ENCODE measurements at places on chromosomes 4 and X.

DNA sequence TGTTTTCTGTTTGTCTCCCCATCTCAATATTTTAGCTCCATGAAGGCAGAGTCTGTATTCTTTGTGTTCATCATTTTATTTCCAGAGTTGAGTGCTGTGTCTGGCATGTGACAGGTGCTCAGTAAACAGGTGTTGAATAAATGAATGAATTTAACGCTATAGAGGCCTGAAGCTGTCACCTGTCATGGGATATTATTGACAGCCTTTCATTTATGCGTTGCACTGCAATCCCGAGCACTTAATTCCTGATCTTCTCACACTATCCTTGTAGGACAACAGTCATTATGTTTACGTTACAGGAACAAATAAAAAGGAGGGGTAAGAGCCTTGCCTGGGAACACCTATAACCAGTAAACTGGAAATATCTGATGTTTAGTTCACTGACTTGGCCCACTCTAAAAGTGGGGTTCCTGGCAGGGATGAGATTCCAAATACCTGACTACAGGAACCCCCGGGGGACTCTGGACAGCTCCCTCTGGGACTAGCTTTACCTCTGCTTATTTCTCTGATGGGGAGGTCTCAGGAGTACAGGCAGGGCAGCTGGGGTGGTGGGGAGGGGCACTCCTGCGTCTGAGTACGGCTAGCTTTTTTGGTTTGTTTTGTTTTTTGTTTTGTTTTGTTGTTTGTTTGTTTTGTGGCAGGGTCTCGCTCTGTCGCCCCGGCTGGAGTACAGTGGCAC lies 36.6 kb downstream of the SEL1L3 start:
- H3K4me1 ChIP-seq: no peaks in the 10 kb centered on the region
- no peak for DNase-seq
- H3K27me3 ChIP-seq: no peaks in the 10 kb centered on the region
- H3K27ac ChIP-seq: no peak overlapping the region

DNA sequence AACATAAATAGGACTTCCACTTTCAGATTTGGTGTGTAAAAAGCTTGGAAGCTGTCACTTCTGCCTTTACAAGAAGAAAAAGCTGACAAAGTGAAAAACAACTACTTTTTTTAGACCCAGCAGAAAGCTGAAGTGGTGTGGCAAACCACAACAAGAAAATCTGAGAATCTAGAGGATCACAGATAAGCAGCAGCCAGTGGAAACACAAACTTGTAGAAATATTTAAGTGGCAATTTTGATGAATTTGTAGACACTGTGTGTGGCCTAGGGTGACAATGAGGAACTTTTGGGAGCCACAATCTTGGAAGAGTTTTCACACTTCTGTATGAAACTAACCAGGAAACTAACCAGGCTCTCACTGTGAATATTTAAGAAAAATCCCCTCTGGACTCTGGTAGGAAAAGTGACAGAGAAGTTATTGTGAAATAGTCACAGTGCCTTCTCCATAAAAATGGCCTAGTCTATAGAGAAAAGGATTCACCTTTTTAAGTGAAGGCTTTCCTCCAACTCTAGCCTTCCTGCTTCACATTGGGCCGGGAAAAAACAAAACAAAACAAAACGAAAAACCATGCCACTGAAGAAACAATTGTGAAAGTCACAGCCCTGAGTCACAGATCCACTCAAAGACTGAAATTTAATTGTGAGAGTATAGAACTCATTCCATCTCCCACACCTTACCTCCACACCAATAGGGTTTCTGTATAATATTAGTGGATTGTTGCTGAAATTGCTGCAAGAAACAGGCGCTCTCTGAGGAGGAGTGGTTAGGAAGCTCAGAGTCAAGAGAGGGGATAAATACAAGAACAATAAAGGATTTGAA lies 26.7 kb upstream of the GUCY1A1 start:
- peak overlapping the region; percentile 3 for H3K27ac ChIP-seq
- peak; percentile 30 for DNase-seq
- H3K4me3 ChIP-seq: peak overlapping the region; percentile 46
- peaks cover 29% of the 10 kb centered on the region for H3K27me3 ChIP-seq
- peaks cover 27% of the 10 kb centered on the region for H3K4me1 ChIP-seq

GRCh38 chr4:164933244-164933643 lies 44.2 kb downstream of the TRIM61 start:
- no peaks in the 10 kb centered on the region for H3K27me3 ChIP-seq
- DNase-seq: no peak
- H3K36me3 ChIP-seq: no peaks in the 10 kb centered on the region
- H3K4me3 ChIP-seq: no peak overlapping the region
- H3K27ac ChIP-seq: no peak overlapping the region

DNA sequence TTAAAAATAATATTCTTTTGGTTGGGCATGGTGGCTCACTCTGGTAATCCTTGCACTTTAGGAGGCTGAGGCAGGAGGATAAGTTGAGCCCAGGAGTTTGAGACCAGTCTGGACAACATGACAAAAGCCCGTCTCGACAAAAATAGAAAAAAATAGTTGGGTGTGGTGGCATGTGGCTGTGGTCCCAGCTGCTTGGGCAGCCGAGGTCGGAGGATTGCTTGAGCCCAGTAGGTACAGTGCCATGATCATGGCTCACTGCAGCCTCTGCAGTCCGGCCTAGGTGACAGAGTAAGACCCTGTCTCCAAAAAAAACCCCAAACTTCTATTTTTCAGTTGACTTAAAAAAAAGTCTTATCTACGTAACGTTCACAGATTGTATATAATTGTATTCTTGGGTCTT lies 23.9 kb downstream of the UBE2K start:
- no peak for DNase-seq
- no peak overlapping the region for H3K4me3 ChIP-seq
- H3K27me3 ChIP-seq: no peaks in the 10 kb centered on the region
- peaks cover 20% of the 10 kb centered on the region for H3K36me3 ChIP-seq
- no peak overlapping the region for H3K27ac ChIP-seq

GRCh38 chrX:10875995-10876394 lies 235.1 kb upstream of the HCCS start:
- H3K27ac ChIP-seq: no peak overlapping the region
- H3K4me1 ChIP-seq: no peaks in the 10 kb centered on the region
- no peak for DNase-seq
- H3K27me3 ChIP-seq: no peaks in the 10 kb centered on the region

DNA sequence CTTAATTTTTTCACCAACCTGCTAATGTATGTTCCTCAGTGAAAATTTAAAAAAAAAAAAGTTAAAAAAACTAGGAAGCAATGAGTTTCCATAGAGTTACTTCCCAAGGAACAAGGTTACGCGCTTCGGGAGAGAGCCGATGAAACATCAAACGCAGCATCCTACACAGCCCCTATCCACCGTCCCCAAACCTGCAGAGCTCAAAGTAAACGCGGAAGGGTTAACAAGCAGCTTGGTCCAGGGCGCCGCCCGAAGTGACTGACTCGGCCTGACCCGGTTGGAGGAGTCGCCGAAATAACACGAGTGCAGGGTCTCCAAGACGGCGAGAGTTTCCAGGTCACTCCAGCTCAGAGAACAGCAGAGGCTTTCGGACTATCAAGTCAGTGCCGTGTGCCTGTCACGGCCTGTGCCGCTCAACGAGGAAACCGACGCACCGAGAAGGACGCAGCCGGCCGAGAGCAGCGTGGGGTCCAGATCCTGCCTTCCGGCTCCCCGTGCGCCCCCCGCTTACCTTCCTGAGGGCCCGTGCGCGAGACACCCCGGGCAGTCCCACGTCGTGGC lies 512 bp downstream of the NOP14 start:
- no peaks in the 10 kb centered on the region for H3K27me3 ChIP-seq
- no peak for DNase-seq
- H3K4me3 ChIP-seq: peak overlapping the region; percentile 89
- peak overlapping the region; percentile 84 for H3K27ac ChIP-seq

- H3K4me1 ChIP-seq: no peaks in the 10 kb centered on the region
- H3K27ac ChIP-seq: no peak overlapping the region
- DNase-seq: no peak
- H3K36me3 ChIP-seq: no peaks in the 10 kb centered on the region
- H3K27me3 ChIP-seq: peaks cover 14% of the 10 kb centered on the region
Observed at GRCh38 chrX:153521034-153521433, 3.6 kb downstream of the ATP2B3 start.

DNA sequence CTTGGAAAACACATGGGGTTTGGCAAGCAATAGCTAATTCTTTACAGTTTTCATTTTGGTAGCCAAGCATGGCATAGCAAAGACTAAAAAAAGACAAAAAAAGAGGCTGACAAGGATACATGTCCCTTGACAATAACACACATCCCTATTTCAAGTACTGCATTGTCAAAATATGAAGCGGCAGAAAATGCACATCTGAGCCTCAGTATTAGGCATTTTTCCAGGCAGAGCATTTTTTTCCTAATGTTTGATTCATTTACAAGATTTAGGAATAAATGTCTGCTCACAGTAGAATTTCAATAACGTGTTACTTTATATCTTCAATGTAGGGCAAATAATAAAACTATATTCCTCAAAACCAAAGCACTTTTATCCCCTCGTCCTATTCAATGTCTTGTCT lies 216.3 kb upstream of the PCDH18 start:
- no peak overlapping the region for H3K4me3 ChIP-seq
- H3K36me3 ChIP-seq: no peaks in the 10 kb centered on the region
- H3K4me1 ChIP-seq: no peaks in the 10 kb centered on the region

DNA sequence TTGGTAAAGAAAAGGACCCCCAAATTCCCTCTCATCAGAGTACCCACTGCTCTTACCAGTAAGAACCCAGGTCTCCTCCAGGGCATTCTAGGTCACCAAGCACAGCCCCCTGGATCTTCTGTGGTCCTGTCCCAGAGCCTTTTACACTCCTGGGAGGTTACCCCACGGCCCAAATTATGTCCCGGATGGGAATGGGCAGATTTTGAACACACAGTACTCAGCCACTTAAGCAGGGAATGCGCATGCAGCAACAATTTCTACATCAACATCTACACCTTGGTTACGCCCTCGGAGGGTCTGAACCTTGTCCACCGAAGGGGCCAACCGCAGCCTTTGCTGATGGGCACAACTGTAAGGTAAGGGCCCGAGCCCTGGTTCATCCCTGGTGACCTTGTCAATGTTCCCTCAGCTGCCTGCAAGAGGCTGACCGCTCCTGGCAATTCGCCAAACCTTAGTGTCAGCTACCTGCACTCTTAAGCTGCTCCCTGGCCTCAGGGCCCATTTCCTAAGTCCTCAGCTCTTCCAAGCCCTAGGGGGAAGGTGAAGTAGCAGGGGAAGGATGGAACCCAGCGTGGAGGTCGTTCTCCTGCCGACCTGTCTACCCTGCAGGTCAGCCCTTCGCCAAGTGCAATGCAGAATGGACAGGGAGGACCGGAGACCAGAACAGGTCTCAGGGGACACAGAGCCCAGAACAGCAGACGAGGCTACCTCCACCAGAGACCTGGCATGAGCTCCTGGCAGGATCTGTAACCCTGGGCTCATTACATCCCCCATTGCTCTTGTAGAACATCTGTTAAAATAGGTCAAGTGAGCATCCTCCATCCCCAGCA lies 5.9 kb downstream of the TIMP1 start:
- peaks cover 10% of the 10 kb centered on the region for H3K36me3 ChIP-seq
- DNase-seq: no peak
- no peak overlapping the region for H3K27ac ChIP-seq
- no peaks in the 10 kb centered on the region for H3K27me3 ChIP-seq
- H3K4me1 ChIP-seq: peaks cover 8% of the 10 kb centered on the region
- H3K4me3 ChIP-seq: no peak overlapping the region

GRCh38 chrX:74781507-74782034 lies 143.7 kb downstream of the NEXMIF start:
- H3K27me3 ChIP-seq: no peaks in the 10 kb centered on the region
- no peak overlapping the region for H3K4me3 ChIP-seq
- DNase-seq: no peak
- no peaks in the 10 kb centered on the region for H3K4me1 ChIP-seq
- H3K27ac ChIP-seq: no peak overlapping the region

DNA sequence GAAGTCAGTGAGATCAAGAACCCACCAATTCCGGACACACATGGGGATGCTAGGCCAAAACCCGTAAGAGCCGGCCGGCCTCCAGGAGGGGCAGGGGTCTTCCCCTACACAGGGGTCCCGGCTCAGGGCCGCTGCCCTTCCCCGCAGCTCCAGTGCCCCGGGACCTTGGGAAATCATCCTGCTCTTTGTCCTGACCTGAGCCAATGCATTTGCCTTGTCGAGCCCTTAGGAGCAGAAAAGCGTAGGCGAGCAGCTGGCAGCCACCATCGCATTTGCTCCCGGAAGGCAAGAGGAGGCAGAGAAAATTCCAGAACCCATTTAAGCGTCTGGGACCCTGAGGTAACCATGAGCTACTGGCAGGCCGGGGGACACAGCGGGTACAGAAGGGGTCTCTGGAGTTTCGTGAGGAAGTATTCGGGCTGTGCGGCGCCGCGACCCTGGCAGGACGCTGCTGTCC lies 7.4 kb upstream of the TNIP2 start:
- no peak for DNase-seq
- peaks cover 4% of the 10 kb centered on the region for H3K4me1 ChIP-seq
- no peaks in the 10 kb centered on the region for H3K36me3 ChIP-seq
- H3K4me3 ChIP-seq: peak overlapping the region; percentile 54

- no peak overlapping the region for H3K27ac ChIP-seq
- H3K4me1 ChIP-seq: no peaks in the 10 kb centered on the region
- H3K27me3 ChIP-seq: no peaks in the 10 kb centered on the region
Observed at GRCh38 chr4:170675568-170676262, 586.0 kb upstream of the AADAT start.

- no peak for DNase-seq
- H3K27ac ChIP-seq: no peak overlapping the region
- no peak overlapping the region for H3K4me3 ChIP-seq
- no peaks in the 10 kb centered on the region for H3K4me1 ChIP-seq
- H3K27me3 ChIP-seq: no peaks in the 10 kb centered on the region
- H3K36me3 ChIP-seq: no peaks in the 10 kb centered on the region
Observed at GRCh38 chrX:28311466-28311865, 275.8 kb upstream of the IL1RAPL1 start.

DNA sequence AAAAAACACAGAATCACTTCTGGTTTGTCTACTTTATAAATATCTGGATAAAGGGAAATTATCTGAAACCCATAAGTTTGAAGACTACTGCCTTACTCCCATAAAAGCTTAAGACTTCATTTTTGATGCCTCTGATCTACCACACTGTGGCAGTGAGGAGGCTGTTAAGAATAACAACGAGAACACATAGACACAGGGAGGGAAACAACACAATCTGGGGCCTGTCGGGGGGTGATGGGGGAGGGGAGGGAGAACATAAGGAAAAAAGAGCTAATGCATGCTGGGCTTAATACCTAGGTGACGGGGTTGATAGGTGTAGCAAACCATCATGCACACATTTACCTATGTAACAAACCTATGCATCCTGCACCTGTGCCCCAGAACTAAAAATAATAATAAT lies 573.7 kb downstream of the GBA3 start:
- H3K4me1 ChIP-seq: no peaks in the 10 kb centered on the region
- peaks cover 2% of the 10 kb centered on the region for H3K27me3 ChIP-seq
- no peak overlapping the region for H3K4me3 ChIP-seq
- no peak overlapping the region for H3K27ac ChIP-seq
- no peak for DNase-seq

GRCh38 chrX:3807906-3808305 lies 94.5 kb upstream of the PRKX start:
- peaks cover 15% of the 10 kb centered on the region for H3K4me1 ChIP-seq
- peaks cover 35% of the 10 kb centered on the region for H3K27me3 ChIP-seq
- no peak overlapping the region for H3K27ac ChIP-seq
- no peak overlapping the region for H3K4me3 ChIP-seq
- H3K36me3 ChIP-seq: no peaks in the 10 kb centered on the region

All from T-helper 2 cell treated with Interferon-gamma antibody and Interleukin-4, amounts not matched to agents 5 μg/mL and 100 μg/mL, for 36 hours (primary cell).